ENCODE measurements at places on chromosomes 16 and 17.

DNA sequence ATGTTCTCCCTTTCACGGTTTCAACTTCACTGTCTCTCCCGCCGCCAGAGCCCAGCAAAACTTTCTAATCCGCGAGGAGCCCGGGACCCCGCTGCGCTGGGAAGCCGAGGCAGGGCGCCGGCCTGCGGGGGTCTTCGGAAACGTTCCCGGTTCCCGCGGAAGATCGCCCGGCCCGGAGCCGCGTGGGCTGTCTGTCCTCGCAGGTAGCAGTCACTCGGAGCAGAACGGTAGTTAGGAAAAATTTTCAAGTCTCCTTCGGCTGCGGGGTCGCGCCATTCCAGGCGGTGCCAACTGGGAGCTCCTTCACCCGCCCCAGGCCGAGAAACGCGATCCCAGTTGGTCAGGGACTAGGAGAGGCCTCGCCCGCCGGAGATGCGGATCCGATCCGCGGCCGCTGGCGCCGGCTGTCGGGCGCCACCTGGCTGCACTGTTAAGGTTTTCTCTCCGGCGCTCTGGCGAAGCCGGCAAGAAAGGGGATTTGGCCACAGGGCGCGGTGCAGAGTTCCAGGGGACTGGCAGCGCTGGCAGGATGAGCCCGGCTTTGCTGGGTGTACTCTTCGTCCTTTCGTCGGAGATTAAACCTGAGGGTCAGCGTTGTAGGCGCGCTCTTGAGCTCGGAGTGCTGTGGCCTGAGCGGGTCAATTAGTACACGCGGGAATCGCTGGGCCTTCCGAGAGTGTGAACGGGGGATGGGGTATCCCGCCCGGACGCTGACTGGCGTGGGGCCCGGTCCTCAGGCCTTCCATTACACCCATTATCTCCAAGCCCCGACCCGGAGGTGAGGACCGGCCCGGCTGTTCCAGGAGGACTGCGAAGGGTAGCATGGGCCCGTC lies 135.4 kb downstream of the KCNJ12 start:
- DNase-seq, result peak; percentile 59

DNA sequence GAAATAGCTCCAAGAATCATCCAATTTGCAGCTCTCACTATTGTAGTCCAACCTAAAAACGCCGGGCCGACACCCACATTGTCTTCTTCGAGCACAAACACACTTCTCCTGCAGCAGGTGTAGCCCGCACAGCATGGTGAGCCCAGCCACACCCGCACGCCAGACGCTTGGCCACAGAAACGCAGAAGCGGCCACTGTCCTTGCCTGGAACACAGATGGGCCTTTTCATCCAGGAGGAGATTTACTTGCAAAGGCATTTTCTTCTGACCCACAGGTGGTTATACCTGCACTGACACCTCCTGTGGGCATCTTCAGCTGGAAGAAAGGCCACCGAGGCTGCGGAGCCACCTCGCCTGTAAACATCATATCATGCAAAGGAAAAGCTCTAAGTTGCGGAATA lies 98.4 kb downstream of the ADCY9 start:
- DNase-seq, result no peak

DNA sequence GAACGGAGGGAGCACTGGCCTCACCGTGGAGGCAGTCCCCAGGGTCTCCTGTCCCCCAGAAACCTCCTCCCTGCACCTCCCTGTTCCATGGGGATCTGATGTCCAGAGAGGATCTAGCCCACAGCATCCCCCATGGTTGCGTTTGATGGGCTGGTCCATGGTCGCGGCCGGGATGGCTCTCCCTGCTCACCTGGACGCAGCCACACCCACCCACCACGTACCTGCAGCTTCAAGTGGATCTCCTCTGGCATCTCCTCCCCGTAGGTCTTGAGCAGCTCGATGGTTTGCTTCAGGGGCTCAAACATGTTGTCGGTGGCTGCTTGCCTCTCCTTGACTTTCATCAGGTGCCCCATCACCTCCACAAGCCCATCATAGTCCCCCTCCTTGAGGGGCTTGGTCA lies 47.9 kb downstream of the DNAH17 start:
- DNase-seq, result no peak

DNA sequence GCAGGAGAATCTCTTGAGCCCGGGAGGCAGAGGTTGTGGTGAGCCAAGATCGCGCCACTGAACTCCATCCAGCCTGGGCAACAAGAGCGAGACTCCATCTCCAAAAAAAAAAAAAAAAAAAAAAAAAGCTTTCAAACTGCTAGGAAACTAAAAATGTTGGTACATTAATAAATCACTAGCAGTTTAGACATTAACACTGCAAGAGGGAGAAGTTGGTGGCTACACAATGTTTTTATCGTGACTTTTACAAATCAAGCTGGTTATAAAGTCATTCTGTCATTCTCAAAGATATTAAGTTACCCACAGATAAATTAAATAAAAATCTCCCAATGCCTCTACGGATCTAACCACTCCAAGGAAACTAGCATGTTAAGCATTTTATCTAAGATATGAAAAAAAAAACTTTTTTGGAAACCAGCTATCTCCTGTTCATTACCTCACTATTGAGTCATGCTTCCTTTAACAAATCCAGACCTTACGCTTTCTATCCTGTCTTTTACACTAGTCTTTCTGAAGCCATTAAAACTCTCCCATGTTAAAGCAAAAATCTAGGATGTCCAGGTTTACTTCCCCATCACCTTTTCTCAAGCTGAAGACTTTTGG lies 85.9 kb upstream of the SMURF2 start:
- no peak for DNase-seq

DNA sequence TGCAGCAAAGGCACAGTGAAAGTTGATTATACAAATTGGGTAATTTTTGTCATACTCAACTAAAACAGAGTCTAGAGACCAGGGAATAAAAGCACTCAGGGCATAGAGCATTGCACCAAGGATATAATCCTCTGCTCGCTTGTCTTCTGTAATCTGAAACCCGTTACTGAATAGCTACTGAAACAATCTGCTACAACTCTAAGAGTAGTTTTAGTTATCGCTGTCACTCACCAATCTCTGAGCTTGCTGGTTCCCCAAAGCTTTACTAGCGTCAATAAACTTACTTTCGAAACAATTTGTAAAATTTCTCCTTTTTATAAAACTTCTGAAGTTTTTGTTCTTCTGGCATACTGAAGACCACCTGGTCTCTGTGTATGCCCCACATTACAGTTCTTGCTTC lies 22.9 kb upstream of the SLC35G3 start:
- DNase-seq, result no peak

DNA sequence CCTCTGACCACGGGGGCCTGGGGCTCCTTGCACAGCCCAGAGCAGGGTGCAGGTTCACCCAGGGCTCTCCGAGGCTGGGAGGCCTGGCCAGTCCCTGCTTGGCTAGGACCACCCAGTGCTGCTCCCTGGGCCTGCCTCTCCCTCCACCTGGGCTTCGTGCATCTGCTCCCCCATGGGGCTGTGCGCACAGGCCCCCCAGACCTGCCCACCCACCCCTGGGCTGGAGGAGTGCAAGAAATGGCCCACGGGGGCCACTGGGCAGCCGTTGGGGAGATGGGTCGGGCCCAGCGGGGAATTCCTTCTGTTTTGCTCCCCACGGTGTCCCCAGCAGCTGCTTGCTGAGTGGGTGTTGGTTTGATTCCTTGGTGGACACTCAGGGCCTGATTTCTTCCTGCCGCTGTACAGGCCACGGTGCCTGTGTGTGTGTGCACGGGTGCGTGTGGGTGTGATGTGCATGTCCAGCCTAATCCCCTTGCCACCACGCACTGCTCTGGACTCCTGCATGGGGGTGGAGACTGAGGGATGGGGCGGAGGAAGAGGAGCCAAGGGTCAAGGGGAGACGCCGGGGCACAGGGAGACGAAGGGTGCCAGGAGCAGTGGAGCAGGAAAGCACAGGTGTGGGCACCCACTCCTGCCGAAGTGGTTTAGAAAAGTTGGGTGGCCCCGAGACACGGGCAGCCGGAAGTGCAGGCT lies 8.5 kb downstream of the PRSS27 start:
- no peak for DNase-seq

- DNase-seq, result no peak
These were observed 168.2 kb downstream of the VPS53 start for GRCh38 chr17:546456-546855.

GRCh38 chr16:80526418-80527061 lies 14.3 kb upstream of the DYNLRB2 start:
- DNase-seq, result no peak

DNA sequence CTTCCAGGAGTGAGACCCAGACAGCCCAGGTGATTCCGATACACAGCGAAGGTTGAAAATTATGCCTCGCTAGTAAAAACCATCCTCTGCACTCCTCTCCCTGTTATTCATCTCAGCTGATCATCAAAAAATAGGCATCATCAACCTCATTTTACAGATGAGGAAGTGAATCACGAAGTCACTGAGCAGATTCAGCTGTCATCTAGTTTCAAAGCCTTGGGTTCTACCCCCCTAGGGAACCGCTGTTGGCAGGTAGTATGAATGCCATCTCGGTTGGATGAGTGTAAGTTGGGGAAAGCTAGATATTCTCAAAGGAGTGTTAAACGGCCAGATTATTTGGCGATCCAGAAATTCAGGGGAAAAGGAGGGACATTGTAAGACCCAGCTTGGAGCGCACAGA lies 2.0 kb downstream of the CRYM start:
- no peak for DNase-seq

GRCh38 chr17:17497065-17497844 lies 1.1 kb upstream of the RASD1 start:
- no peak for DNase-seq

GRCh38 chr16:28092721-28093384 lies 29.3 kb upstream of the GSG1L start:
- no peak for DNase-seq

Measured in amygdala (tissue), 56 donors.